Naive thymus-derived CD4-positive, alpha-beta T cell (primary cell): ENCODE measurements at places on chromosomes 3 and 15. TPM values are rescaled to one million over a fixed set of nuclear protein-coding genes. Genes with fewer than 3 reads are reported as not detected.

GRCh38 chr15:73647259-73648013 lies 14.2 kb upstream of the NPTN start:
- H3K4me3 ChIP-seq, result no peak overlapping the region
- no peak overlapping the region for H3K27ac ChIP-seq
- no peak for DNase-seq
- H3K4me1 ChIP-seq, result no peaks in the 10 kb centered on the region

- no peaks in the 10 kb centered on the region for H3K27me3 ChIP-seq
- H3K36me3 ChIP-seq, result no peaks in the 10 kb centered on the region
- H3K4me3 ChIP-seq, result no peak overlapping the region
- H3K27ac ChIP-seq, result no peak overlapping the region
Measured at GRCh38 chr15:57502116-57502515, 89.6 kb upstream of the MYZAP start.

GRCh38 chr3:194472290-194472920 lies 14.4 kb downstream of the ATP13A3 start:
- H3K27ac ChIP-seq, result no peak overlapping the region
- DNase-seq, result peak; percentile 38
- no peak overlapping the region for H3K4me3 ChIP-seq
- H3K27me3 ChIP-seq, result no peaks in the 10 kb centered on the region

GRCh38 chr3:167810236-167810635 lies 74.7 kb downstream of the SERPINI1 start:
- DNase-seq, result no peak
- H3K27ac ChIP-seq, result no peak overlapping the region
- H3K4me1 ChIP-seq, result no peaks in the 10 kb centered on the region
- no peaks in the 10 kb centered on the region for H3K27me3 ChIP-seq

DNA sequence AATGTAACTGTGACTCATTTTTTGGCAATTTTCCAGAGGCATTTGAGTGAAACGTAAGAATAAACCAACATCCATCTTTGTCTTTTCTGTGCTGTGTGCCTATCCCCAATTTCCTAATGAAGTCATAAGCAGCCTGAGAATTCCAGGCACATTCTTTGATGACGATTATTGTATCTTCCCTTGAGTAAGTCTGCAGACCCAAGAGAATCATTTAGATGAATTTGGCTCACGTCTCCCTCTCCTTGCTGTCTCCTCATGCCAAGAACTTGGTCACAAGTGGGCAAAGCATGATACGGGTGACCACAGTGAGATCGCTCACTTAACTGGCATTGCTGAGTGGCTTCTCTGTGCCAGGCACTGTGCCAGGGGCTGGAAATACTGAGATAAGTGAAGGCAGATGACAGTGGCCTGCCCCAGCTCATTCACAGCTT lies 384.5 kb upstream of the IL12A start:
- no peak overlapping the region for H3K27ac ChIP-seq
- no peak overlapping the region for H3K4me3 ChIP-seq
- DNase-seq, result no peak
- H3K36me3 ChIP-seq, result no peaks in the 10 kb centered on the region
- no peaks in the 10 kb centered on the region for H3K4me1 ChIP-seq

- no peaks in the 10 kb centered on the region for H3K36me3 ChIP-seq
- no peak overlapping the region for H3K27ac ChIP-seq
- H3K4me3 ChIP-seq, result no peak overlapping the region
- no peaks in the 10 kb centered on the region for H3K27me3 ChIP-seq
Measured at GRCh38 chr15:39193611-39194010, 387.3 kb upstream of the THBS1 start.

DNA sequence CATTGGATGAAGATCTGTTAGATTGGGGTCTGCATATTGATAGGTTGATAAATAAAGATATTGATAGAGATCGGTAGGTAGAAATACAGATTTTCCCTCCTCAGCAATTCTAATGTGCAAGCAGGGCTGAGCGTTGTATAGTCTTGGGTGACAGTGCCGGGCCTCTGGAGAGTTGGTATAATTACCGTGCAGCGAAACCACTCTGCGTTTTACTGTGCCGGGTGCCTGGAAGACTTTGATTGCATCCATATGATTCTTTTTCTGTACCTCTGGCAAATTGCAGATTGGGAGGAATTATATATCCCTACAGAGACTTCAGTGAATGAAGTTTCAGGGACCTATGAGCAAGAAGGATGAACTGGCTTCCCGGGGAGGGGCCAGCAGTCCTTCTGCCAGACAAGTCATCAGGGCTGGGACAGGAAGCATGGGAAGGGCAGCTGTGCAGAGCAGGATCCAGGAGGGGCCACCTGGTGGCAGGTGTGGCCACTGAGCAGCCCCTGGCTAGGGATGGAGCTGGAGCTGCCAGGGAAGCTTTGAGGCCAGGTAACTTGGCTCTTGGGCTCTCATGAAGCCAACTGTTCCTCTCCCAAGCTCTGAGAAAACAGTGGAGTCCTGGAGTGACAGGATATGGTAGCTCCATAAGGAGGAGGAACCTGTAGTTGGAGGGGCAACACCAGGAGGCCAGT lies 132.5 kb downstream of the APBA2 start:
- H3K4me3 ChIP-seq, result no peak overlapping the region
- H3K36me3 ChIP-seq, result no peaks in the 10 kb centered on the region
- no peaks in the 10 kb centered on the region for H3K27me3 ChIP-seq
- H3K27ac ChIP-seq, result no peak overlapping the region

GRCh38 chr3:72154391-72155335 lies 369.7 kb upstream of the PROK2 start:
- H3K27me3 ChIP-seq, result no peaks in the 10 kb centered on the region
- no peak for DNase-seq
- H3K36me3 ChIP-seq, result no peaks in the 10 kb centered on the region
- H3K27ac ChIP-seq, result no peak overlapping the region
- no peaks in the 10 kb centered on the region for H3K4me1 ChIP-seq
- no peak overlapping the region for H3K4me3 ChIP-seq

DNA sequence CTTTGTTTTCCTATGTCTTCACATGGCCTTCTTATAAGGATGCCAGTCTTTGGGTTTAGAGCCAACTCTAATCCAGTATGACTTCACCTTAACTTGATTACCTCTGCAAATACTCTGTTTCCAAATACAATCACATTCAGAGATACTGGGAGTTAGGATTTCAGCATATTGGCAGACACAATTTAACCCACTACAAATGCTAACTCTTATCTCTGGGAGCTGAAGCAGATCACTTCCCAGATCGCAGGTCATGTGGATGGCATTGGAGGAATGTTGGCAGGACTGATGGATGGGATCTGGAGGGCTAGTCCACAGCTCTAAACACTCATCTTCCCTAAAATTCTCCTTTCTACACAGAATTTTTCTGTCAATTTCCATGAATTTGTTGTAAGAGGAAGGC lies 46.2 kb upstream of the ADGRG7 start:
- H3K4me3 ChIP-seq, result no peak overlapping the region
- DNase-seq, result no peak
- H3K27ac ChIP-seq, result no peak overlapping the region
- H3K36me3 ChIP-seq, result no peaks in the 10 kb centered on the region

- no peaks in the 10 kb centered on the region for H3K27me3 ChIP-seq
- H3K27ac ChIP-seq, result no peak overlapping the region
- H3K4me3 ChIP-seq, result no peak overlapping the region
- no peaks in the 10 kb centered on the region for H3K4me1 ChIP-seq
- H3K36me3 ChIP-seq, result no peaks in the 10 kb centered on the region
Measured at GRCh38 chr15:56772868-56773639, 39.7 kb upstream of the ZNF280D start.

The AGBL1 gene
- polyA plus RNA-seq, result not detected

DNA sequence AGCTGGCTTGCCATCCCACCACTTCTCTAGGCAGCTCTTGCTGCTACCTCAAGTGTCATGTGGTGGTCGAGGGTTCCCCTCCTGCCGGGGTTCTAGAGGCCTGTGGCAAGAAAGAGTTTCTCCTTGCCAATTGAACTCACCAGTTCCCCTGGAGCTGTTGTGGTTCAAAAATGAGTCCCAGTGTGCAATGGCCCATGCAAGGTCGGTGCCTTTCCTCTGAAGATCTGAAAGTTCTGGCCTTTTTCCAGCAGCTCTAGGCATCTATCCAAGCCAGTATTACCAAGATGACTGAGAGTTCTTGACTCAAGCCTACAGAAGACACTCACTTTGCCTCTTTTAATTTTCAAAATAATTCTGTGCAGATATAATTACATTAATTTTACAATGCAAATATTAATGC lies 163.6 kb downstream of the KCNMB2 start:
- H3K4me3 ChIP-seq, result no peak overlapping the region
- H3K36me3 ChIP-seq, result no peaks in the 10 kb centered on the region
- no peak for DNase-seq
- no peak overlapping the region for H3K27ac ChIP-seq

DNA sequence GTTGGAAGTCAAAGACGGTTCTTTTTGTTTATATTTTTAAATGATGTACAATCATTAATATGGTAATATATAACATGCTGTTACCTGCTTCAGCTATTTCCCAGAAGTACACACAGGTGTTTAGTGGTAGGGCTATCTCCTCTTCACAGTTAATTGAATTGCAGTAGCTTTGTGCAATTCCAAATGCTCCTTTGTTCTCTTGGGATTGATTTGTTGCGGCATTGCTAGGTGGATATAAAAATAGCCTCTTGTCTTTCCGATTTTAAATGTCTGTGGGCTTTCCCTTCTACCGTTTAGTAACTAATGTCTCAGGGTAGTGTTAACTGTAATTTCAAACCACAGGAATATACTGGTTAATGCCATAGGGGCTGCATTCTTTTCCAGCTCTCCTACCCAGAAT lies 307.6 kb upstream of the SLITRK3 start:
- H3K27me3 ChIP-seq, result no peaks in the 10 kb centered on the region
- H3K4me3 ChIP-seq, result no peak overlapping the region
- H3K36me3 ChIP-seq, result no peaks in the 10 kb centered on the region
- no peak for DNase-seq
- H3K27ac ChIP-seq, result no peak overlapping the region
- no peaks in the 10 kb centered on the region for H3K4me1 ChIP-seq

The MESP2 gene
- not detected for polyA plus RNA-seq

The PPP1R14D gene
- polyA plus RNA-seq, result not detected

DNA sequence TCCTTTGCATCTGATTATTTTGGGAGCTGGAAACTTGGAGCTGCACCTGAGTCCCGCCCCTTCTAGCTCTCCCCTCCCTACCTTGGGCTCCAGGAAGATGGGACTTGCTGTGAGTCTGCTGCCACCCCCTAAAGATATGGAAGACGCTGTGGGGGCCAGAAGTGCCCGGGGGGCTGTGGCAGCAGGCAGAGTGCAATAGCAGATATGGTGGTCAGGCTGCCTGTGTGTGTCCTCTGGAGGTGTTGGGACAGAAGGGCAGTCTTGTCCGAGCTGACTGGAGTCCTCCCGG lies 485 bp downstream of the PAK6 start:
- H3K4me1 ChIP-seq, result no peaks in the 10 kb centered on the region
- no peak for DNase-seq
- no peak overlapping the region for H3K27ac ChIP-seq

DNA sequence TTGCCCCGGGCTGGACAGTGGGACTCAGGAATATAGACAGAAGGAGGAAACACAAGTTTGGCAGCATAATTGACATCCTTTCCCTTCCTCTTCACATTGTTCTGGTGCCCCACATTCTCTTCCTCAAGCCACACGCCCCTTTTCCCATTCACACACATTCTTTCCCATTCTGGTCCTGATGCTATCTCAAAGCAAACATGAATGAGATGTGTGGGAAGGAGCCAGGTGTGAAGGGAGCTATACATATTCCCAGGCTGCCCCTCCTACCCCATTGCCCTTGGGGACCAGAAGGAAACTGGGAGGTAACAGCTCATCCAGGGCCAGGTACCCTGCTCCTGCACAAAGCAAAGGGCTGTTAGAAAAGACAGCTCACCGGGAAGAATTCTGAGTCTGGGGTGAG lies 23.4 kb upstream of the CLK3 start:
- no peaks in the 10 kb centered on the region for H3K27me3 ChIP-seq
- H3K4me3 ChIP-seq, result no peak overlapping the region
- H3K4me1 ChIP-seq, result no peaks in the 10 kb centered on the region
- H3K36me3 ChIP-seq, result peaks cover 73% of the 10 kb centered on the region
- DNase-seq, result no peak

The VIPR1 gene
- 30.5 TPM for polyA plus RNA-seq

GRCh38 chr3:63556401-63556800 lies 96.1 kb upstream of the SNTN start:
- H3K27ac ChIP-seq, result no peak overlapping the region
- no peaks in the 10 kb centered on the region for H3K4me1 ChIP-seq
- H3K36me3 ChIP-seq, result no peaks in the 10 kb centered on the region
- no peaks in the 10 kb centered on the region for H3K27me3 ChIP-seq
- H3K4me3 ChIP-seq, result no peak overlapping the region
- no peak for DNase-seq

DNA sequence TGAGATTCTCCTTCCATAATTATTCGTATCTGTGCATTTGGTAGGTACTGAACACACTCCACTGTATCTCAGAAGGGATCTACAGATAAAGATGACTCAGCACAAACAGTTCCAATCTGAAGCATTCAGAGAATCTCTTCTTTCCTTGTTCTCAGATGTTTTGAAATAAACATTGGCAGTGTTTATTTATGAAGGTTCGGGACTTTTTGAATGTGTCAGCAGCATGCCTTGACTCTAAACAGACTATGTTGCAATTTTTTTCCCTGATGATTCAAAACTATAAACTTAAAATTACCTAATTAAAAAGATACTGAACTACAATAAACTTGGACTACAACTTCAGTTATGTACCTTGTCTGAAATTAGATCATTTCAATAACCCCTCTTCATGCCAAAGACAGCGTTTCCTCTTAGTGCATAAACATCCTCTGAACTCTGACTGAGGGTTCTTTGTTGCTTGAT lies 612.9 kb upstream of the TBL1XR1 start:
- H3K4me3 ChIP-seq, result no peak overlapping the region
- no peak overlapping the region for H3K27ac ChIP-seq
- no peaks in the 10 kb centered on the region for H3K36me3 ChIP-seq
- no peaks in the 10 kb centered on the region for H3K27me3 ChIP-seq
- no peaks in the 10 kb centered on the region for H3K4me1 ChIP-seq

The SMCO1 gene
- not detected for polyA plus RNA-seq

DNA sequence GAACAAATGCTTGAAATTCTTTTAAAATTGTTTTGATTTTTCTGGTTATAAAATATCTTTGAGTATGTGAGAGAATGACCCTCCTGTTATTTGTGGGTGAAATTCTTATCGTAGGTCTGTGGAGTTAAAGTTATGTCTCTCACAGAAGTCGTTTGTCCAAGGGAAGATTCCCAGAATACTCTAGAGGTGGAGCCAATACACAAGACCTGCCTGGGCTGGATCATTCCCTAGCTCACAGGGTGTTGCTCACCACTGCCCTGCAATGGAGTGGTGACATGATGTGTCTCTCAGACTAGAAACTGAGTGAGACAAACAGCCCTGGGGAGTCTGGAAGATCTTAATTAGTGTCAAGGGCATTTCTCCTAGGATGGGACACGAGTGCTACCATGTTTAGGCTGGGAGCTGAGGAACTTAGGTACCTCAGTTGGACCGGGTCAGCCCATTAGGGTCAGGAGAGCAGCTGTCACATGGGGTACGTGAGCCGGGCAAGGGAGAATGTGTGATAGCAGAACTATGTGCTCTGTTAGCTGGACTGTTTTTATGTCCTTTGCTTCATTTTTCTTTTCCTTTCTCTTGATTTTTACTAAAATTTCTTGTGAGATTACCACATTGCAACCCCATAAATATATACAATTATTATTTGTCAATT lies 53.6 kb upstream of the MYO5C start:
- no peak overlapping the region for H3K4me3 ChIP-seq
- no peaks in the 10 kb centered on the region for H3K4me1 ChIP-seq
- no peak overlapping the region for H3K27ac ChIP-seq
